Hair follicle dermal papilla cell (primary cell): ENCODE measurements at places on chromosomes 7 and 10. TPM values are rescaled to one million over a fixed set of nuclear protein-coding genes. Genes with fewer than 3 reads are reported as not detected.

CALHM3 gene
- not detected in 2 replicates for total RNA-seq

GIMAP8 gene
- not detected in 2 replicates for total RNA-seq

SHH gene
- total RNA-seq = not detected in 2 replicates

SNX10 gene
- total RNA-seq = not detected in 2 replicates

IGF2BP3 gene
- 7.6 and 8.3 TPM in 2 replicates for total RNA-seq

SLC26A3 gene
- total RNA-seq = not detected in 2 replicates

RSPH10B2 gene
- under 0.01 and 0.73 TPM in 2 replicates for total RNA-seq

TEX36 gene
- 0.24 and 0.32 TPM in 2 replicates for total RNA-seq

DPP6 gene
- not detected in 2 replicates for total RNA-seq

ATXN7L1 gene
- 13.0 and 13.4 TPM in 2 replicates for total RNA-seq

PTPN12 gene
- total RNA-seq = 56.6 and 78.2 TPM in 2 replicates

COL28A1 gene
- under 0.01 and 0.32 TPM in 2 replicates for total RNA-seq

PNLIP gene
- not detected in 2 replicates for total RNA-seq

CASP2 gene
- total RNA-seq = 8.1 and 9.6 TPM in 2 replicates

PLAU gene
- 99.5 and 123 TPM in 2 replicates for total RNA-seq

PTPRN2 gene
- 0.24 and 0.32 TPM in 2 replicates for total RNA-seq

CHST15 gene
- total RNA-seq = 34.5 and 35.5 TPM in 2 replicates

SFTPA1 gene
- not detected in 2 replicates for total RNA-seq

DENND2A gene
- total RNA-seq = 61.8 and 71.0 TPM in 2 replicates

ACBD7 gene
- total RNA-seq = 0.32 TPM in 1 of 2 replicates, not detected in the other

ADAM12 gene
- total RNA-seq = 102 and 168 TPM in 2 replicates

RPP38 gene
- 11.7 and 13.0 TPM in 2 replicates for total RNA-seq

PLCE1 gene
- total RNA-seq = 0.61 and 0.81 TPM in 2 replicates

MINDY4 gene
- 14.2 and 14.8 TPM in 2 replicates for total RNA-seq

ZC3HAV1L gene
- total RNA-seq = 20.3 and 27.1 TPM in 2 replicates

PRSS37 gene
- total RNA-seq = not detected in 2 replicates

IQUB gene
- 0.61 and 0.65 TPM in 2 replicates for total RNA-seq

DKK1 gene
- total RNA-seq = 5.5 and 11.9 TPM in 2 replicates

SORCS1 gene
- not detected in 2 replicates for total RNA-seq

LLCFC1 gene
- not detected in 2 replicates for total RNA-seq

PRKCQ gene
- total RNA-seq = 0.16 and 0.24 TPM in 2 replicates

PNLIPRP2 gene
- total RNA-seq = not detected in 2 replicates

GLI3 gene
- 29.3 and 32.5 TPM in 2 replicates for total RNA-seq

RALA gene
- 26.0 and 29.7 TPM in 2 replicates for total RNA-seq

CTAGE8 gene
- total RNA-seq = 0.73 and 1.6 TPM in 2 replicates

GRK5 gene
- total RNA-seq = 12.5 and 17.0 TPM in 2 replicates

LMBR1 gene
- total RNA-seq = 38.5 and 49.8 TPM in 2 replicates

CNTNAP2 gene
- under 0.01 and 0.65 TPM in 2 replicates for total RNA-seq

MYO1G gene
- 0.12 and 0.16 TPM in 2 replicates for total RNA-seq

WIPF3 gene
- not detected in 2 replicates for total RNA-seq

CYP51A1 gene
- 252 and 270 TPM in 2 replicates for total RNA-seq

SLC25A13 gene
- total RNA-seq = 10.2 and 11.9 TPM in 2 replicates

ANKRD61 gene
- 0.16 TPM in 1 of 2 replicates, not detected in the other for total RNA-seq

CFAP70 gene
- total RNA-seq = 1.2 and 1.3 TPM in 2 replicates

PLEKHS1 gene
- total RNA-seq = 0.16 and 0.24 TPM in 2 replicates

SPDYE9 gene
- total RNA-seq = not detected in 2 replicates

CFAP58 gene
- total RNA-seq = 0.49 and 0.81 TPM in 2 replicates

C7orf57 gene
- 0.24 TPM in 1 of 2 replicates, not detected in the other for total RNA-seq

TECTB gene
- total RNA-seq = not detected in 2 replicates

CCDC3 gene
- total RNA-seq = 0.36 and 1.5 TPM in 2 replicates
